Stimulated activated CD4-positive, alpha-beta T cell treated with anti-CD3 and anti-CD28 coated beads, Interleukin-12 subunit alpha, Interleukin-12 subunit beta, amount 100 ng/mL, for 24 hours (primary cell): ENCODE measurements at places on chromosomes 4 and X.

- no peak for DNase-seq
Measured at GRCh38 chr4:100519205-100519604, 1.4 kb upstream of the EMCN start.

- DNase-seq, result no peak
Measured at GRCh38 chr4:40734497-40734896, 15.3 kb upstream of the NSUN7 start.

- DNase-seq, result no peak
Measured at GRCh38 chrX:145773006-145773405, 44.6 kb upstream of the SLITRK2 start.

GRCh38 chr4:97139791-97140190, 1003.5 kb downstream of the STPG2 start:
- DNase-seq, result no peak

DNA sequence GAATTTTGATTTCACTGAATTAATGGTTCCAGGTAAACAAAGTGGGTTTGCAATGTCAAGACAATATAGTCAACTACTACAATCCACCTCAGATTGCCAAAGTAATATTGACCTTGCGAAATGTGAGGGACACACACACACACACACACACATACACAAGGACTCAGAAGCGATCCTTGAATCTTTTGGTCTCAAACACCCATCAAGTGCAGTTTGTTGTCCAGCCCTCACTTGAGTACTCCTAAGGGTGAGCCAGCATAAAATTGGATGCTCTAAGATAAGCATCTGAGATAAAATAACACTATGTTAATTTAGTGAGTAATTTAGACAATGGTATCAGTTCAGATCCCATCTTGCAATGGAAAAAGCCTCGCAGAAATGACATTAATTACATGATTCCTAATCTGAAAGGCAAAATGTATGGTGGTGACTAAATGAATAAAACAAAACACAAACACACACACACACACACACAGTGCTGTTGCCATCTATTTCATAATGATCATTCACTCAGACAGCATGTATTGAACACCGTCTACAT, 102.5 kb downstream of the RASL11B start:
- DNase-seq, result no peak

- DNase-seq, result no peak
Measured at GRCh38 chr4:1597021-1597931, 86.8 kb downstream of the FAM53A start.

DNA sequence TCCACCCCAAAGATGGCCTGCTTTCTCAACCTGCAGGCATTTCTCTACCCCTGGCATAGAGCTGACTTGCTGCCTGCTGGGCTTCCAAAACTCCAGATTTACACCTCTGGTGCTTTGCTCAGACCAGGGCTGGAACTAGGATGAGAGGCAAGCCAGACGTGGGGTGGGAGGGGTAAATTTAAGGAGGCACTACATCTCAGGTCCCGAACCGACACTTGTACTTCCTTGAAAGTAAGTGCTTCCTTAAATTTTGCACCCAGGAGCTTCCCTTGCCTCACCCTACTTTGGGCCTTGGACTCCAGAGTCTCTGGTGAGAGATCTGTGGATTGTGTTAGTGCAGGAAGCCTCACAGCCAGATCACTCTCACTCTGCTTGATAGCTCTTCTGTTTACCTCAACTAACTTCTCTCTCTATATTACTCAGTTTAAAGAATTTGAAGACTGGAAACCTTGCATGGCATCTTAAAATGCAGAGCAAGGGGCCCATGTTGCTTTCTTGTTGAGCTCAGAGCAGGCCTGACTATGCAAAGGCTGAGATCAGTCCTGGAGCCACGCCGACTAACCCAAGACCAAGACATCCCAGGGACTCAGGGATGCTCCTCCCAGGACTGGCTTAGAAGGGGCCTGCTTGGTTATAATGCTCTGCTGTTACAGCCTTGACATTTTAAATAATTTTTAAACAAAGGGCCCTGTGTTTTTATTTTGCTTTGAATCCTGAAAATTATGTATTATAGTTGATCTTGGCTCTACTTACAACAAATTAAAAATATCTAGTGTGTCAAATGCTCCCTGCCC, 145.0 kb upstream of the LEF1 start:
- DNase-seq, result no peak

DNA sequence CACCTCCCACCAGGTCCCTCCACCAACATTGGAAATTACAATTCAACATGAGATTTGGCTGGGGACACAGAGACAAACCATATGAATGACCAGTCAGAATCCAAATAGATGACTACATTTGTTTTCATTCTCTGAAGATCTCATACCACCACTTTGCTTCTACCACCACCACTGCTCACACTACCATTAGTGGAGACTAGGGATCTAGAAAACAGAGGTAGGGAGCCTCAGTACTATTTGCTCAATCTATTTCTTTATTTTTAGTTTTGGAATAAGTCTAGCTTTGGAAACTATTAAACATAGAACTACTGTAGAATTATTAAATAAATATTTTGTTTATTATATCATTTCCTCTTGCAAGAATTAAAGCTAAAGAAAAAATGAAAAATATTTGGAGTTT, 727.9 kb downstream of the CCSER1 start:
- no peak for DNase-seq

DNA sequence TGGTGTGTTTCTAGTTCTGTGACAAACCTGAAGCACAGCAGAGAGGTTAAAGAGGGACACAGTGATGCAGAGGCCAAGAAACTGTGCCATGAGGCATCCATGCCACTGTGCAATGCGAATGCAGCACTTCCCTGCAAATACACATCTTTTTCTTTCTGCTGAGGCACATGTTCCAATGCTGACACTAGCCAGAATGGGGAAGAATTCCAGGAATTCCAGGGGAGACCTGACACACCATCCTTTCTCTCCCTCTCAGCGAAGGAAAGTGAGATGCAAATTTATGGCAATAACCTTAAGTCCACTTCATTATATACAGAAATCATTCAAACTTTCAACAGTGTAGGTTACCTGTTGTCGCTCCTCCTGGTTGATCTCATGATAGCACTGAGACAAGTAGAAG, 204.8 kb downstream of the LDB2 start:
- no peak for DNase-seq

DNA sequence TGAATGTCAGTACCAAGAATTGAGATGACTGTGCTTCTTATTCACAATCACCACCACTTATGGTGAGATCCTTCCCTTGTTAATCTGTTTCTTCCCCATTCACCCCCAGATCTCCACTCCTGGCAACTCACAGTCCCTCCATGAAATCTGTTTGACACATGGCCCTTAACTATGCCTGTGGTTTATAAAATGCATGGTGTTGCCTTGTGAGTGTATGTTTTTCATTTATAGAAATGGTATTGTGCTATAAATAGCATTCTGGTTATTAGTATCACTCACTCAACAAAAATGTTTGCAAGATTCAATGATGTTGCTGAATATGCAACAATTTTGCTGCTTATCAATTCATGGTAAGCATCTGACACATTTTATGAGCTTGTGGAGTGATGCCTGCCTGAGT, 131.0 kb downstream of the PRKX start:
- DNase-seq, result no peak

DNA sequence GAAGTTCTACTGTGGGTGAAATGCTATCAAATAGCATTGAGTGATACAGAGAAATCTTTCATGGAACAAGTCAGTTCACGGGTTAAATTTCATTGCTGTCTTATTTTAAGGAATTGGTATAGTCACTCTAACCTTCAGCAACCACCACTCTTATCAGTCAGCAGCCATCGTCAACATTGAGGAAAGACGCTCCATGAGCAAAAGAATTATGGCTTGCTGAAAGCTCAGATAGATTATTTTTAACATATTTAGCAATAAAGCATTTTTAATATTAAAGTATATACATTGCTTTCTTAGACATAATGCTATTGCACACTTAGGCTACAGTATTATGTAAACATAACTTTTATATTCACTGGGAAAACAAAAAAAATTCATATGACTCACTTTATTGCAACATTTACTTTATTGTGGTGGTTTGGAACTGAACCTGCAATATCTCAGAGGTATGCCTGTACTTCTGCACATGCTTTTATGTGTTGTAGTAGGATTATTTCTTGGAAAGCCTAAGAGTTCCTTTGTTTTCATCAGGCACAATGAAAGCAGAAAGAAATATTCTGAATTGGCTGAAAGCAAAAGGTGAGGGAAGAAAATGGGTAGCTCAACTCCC, 586.7 kb downstream of the GBA3 start:
- DNase-seq, result no peak
